Left kidney (tissue), 8 donors: ENCODE measurements at places on chromosomes 5 and 9.

- DNase-seq, result no peak
Measured at GRCh38 chr9:81631218-81631745, 58.1 kb downstream of the TLE1 start.

DNA sequence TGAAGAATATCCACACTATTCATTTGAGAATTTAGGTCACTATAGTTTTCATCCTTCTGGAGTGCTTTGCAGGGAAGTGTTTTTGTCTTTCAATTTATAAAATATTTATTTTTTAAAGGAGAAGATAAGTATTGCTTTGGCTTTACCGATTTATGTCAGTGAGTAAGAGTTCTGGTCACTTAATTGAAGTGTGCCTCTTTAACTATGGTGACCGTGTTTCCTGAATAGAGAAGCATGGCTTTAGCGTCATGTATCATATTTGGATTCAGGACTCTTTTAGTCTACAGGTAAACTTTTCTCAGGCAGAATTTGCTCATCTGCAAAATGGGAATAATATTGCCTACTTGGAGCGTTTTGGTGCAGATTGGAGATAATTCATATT is 902 bp downstream of the BDP1 start:
- DNase-seq, result no peak

DNA sequence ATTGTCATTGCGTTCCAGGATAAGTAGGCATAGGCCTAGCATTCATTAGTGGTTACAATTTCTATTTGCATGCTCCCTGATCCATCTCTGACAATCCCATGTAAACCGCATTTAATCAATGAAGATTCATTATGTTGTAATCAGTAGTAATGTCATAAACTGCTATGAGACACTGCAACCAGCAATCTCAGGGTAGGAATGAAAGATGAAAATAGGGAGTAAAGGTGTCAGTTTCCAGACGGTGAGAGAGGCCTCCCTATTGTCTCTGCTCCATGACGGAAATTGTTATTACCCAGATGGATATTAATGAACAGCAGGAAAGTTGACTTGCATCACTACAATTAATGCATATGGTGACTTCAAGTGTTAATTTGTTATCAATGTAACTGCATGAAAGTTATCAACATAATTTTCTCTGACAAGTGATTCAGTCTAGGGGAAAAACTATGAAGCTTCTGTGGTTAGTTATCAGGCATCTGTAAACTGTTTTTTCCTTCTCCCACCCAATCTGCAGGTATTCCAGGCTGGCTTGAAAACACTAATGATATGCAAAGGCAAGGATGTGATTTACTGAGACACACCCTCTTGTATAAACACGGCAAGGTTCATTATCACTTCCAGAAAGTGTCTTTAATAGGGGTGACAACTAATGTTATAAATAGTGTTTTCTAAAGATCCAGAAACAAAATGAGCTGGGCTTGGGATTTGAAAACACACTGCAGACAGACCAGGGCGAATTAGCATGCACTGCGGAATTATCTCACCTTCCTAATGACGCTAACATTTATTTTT is 73.5 kb downstream of the ZNF622 start:
- DNase-seq, result no peak

DNA sequence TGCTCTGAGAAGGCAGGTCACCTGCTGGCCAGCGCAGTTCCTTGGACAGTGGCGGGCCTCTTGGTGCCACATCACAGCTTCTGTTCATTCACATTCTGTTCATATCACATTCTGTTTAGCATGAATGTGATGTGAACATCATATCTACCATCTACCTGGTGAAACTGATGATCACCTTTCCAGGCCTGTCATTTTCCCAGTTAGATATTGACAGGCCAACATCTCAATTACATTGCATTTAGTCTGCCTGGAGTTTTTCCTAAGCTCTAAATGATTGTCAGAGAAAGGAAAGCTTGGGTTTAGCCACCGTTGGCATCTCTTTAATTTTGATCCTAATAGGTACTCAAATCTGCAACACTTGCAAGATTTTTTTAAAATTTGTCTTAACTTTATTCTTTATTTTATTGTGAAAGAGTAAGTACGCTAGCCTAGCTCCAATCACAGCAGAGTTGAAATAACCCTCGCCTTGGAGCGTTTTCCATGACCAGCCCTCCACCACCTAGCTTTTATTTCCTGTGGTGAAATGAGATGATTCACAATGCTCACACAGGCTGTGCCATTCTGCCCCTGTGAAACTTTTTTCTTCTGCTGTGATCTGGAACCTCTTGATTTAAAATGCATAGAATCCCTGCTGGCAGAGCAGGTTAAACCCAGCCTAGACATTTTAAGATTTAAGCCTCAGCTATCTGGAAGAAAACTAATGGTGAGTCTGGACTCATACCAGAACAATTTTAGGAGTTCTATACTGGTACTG is 225.0 kb downstream of the ESM1 start:
- DNase-seq, result no peak

DNA sequence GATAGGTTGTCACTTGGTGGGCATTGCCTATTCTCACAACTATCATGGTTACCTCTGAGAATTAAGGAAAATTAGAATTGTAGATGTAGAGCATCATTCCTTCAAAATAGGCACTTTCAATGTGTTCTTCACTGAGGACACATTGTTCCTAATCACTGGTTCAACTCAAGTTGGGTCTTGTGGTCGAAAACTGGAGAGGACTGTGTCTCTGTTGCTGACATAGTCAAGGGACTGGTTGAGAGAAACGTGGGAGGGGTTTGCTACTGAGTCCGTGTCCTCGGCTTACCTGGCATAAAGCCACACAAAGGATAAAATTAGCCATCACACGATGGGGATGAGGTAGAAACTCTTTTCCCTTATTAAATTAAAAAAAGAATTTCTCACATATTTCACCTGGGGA is 205.9 kb upstream of the CD180 start:
- DNase-seq, result no peak

GRCh38 chr5:43642428-43642827 is 39.4 kb downstream of the NNT start:
- DNase-seq, result no peak

DNA sequence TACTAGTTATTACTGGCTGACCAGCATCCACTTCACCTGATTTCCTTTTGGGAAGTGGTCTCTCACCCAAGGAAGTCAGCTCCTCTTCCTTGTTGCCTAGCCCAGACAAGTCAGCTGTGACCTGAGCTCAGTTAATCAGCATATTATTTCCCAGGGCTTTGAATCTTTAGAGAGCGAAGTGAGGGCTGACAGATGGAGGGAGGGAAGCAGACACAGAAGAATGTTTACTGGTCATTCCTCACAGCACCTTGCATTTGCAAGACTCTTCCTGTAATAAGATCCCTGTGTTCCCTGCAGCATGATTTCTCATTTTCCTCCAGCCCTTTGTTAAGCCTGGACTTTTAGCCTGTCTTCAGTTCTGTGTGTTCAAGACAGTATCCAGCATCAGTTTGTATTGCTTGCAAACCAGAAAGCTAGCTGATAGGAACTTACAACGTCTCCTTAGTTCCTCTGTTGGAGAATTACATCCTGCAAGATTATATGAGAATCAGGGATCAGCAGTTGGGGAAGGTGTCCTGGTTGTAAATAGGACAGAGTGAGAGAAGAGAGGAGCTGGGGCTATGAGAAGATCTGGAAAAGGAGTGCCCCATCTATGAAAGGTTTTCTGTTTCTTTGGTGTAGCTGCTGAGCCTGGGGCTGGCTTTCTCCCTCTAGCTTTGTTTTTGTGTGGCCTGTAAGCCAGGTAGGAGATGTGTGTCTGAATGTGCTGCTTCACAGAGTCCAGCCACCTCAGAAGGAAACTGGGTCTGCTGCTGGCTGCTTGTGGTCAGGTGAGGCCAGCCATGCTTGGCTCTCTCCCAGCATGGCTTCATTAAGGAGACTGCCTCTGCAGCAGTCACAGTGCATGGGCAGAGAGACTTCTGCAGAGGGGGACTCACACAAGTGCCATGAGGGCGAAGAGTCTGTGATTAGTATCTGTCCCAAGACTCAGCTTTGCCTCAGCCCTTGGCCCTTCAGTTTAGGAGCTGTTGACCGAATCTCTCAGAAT is 50.3 kb downstream of the MAN2A1 start:
- peak; percentile 39 for DNase-seq

DNA sequence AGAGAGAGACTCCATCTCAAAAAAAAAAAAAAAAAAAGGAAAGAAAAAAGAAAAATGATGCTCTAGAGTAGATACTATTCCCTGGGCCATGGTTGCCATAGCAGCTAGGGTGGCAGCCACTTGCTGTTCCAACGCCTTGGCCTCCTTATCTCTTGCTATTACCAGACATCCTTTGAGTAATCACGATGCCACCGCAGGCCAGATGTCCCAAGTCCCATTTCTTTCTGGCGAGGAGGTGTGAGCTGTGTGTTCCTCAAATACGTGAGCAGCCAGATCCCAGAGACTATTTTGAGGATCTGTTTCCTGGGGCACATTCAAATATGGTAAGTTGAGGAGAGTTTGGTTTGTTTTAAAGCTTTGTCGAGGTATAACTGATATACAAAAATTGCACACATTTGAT is 23.4 kb upstream of the GFPT2 start:
- DNase-seq, result no peak

DNA sequence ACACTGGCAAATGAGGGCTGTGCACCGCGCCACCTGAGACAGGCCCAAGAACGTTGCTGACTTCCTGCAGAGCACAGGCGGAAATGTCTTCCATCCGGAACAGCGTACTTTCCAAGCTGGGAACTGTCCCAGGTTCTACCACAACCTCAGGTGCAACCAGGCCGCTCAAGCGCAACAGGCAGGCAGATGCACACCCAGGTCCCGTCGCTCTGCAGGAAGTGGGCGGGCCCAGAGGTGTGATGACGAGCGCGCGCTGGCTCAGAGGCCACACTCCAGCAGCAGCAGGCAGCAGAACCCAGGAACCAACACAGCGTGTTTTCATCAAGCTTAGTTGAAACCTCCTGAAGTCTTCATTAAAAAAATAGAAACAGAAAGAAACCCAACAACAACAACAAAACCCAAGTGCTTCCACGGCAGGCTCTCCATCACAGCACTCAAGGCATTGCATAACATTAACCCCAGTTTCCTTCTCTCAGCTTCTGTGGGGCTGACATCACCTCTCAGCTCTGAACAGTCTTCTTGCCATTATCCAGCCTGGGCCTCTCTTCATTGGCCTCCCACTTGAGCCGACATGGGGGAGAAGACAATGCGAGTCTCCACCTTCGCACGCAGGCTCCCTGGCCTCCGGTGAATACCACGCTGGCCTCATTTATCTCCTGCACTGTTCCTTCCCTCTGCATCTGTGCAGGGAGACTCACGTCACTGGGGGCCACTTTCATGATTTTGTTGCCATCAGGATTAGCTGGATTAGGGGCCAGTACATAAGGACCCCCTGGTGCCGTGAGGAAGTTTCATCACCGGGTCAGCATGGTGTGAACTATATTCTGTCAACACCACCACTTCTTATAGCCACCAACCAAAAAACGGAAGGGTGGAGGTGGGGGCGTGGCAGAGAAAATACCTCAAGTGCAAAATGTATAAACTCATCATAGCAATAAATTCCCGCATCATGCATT is 22.1 kb downstream of the PTCH1 start:
- DNase-seq, result no peak

- no peak for DNase-seq
Measured at GRCh38 chr5:135015942-135016341, 18.1 kb downstream of the PITX1 start.

DNA sequence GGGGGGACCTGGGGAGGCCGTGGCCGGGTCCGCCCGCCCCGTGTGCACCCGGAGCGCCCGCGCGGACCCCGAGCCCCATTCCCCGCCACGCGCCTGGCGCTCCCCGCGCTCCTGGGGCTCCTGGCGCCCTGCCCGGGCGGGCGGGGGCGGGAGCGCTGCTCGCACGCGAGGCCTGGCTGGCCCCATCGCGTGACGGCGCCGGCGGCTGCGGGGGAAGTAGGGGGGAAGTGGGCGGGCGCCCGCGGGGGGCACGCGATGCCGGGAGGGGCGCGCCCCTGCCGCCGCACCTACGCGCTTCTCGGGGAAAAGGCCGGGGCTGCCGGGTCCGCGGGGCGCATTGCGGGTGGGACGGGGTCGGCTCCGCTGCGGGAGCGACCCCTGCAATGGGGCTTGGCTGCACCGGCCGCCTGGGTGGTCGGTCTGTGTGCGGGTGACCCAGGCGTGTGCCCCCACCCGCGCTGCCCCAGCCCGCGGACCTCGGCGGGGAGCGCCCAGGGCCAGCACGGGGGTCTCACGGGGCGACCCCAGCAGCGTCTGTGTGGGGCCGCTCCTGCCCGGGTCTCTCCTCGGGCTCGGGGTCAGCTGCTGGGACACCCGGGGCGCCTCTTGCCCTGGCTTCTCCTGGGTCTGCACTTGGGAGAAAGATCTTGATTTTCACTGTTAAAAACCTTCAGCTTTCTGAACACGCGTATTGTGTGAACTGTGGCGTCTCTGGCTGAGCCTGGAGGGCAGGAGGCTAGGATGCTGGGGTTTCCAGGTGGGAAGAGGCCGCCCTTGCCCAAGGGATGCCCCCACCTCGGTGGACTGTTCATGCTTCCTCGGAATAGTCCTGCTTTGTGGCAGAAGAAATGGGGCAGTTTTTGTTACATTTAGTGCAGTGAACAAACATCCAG is 52.4 kb downstream of the AHRR start:
- peak; percentile 55 for DNase-seq

GRCh38 chr5:135119481-135119880 is 85.5 kb upstream of the PITX1 start:
- no peak for DNase-seq

DNA sequence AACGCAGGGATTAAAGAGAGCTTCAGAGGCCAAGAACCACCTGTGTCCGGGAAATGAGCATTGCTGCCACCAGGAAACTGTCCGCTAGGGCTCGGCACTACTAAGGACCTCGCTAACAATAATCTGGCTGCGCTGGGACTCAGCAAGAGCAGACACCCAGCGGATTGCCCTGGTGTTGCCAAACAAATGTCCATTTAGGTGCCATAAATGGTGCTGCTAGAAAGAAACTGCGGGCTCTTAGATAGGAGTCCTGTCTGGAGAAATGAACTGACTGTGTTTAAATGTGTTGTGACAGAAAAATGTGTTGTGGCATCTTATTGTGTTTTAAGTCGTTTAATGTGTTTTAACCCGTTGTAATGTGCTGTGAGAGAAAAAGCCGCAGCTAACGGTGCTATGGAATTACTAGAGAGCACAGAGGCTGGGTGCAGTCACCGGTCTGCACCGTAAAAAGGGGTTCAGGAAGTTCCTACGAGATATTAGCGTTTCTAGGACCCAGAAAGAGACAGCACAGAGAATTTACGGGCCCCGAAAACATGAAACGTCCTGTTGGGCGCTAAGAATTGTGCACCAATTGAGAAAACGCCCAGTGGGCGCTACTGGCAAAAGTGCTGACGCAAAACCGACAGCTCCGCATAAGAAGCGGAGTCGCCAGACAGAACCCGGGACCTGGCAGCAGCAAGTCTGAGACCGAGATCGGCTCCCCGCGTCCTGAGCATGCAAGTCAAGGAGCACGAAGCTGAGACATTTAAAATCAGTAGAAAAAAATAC is 90.6 kb downstream of the ANXA2R start:
- DNase-seq, result peak; percentile 55

GRCh38 chr9:108634204-108634603 is 221.6 kb downstream of the ACTL7B start:
- DNase-seq, result no peak

DNA sequence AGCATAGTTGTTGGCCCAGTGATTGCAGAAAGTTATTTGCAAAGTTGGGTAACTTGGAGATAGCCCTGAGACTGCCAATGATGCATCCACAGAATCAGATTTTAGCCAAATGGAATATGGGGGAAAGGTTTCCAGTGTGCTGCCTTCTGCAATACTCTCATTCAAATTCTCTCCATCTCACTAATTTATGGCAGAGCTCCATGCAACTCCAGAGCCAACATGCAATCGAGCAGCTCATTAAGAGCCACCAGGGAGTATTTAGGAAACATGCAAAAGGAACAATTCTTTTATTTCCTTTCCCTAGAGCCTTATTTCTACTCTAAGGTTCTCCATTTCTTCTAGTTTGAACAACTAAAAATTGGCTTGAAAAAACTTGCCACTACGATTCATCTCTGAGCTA is 135.9 kb upstream of the MARCHF11 start:
- DNase-seq, result no peak
